Glomerular endothelial cell (primary cell): ENCODE measurements at places on chromosomes 3 and 15. TPM values are rescaled to one million over a fixed set of nuclear protein-coding genes. Genes with fewer than 3 reads are reported as not detected.

- peak; percentile 85 for DNase-seq
These were observed 10.8 kb upstream of the FANCD2 start for GRCh38 chr3:10015461-10015904.

The SLITRK3 gene
- total RNA-seq = not detected in 2 replicates

The SPATA12 gene
- 0.15 and 0.18 TPM in 2 replicates for total RNA-seq

The CKMT1B gene
- total RNA-seq = not detected in 2 replicates

DNA sequence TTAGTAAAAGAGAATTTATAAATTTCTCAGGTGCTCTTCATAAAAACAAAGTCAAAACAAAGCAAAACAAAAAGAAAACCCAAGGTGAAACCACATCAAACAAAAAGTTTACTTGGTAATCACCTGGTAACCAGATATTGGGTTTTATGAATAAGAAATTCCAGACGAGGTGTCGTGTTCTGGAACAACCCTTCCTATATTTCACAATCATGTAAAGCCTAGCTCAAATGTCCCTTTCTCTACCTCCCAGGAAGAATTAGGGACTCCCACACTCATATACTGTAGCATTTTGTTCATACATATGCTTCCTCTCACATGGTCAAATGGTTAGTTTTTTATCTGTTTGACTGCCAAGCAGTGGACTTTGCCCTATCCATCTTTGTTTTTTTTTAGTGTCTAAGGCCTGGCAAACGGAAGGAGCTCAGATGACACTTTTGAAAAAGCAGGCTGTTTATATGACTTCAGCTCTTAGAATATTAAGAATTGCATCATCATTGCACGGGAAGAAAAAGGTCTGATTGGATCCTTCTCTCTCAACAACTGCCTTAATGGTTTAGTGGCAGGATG lies 326.7 kb upstream of the TBL1XR1 start:
- DNase-seq = no peak
